ENCODE measurements at places on chromosomes 12 and 14.

GRCh38 chr12:7899755-7900154 lies 27.0 kb upstream of the SLC2A14 start:
- DNase-seq, result no peak

GRCh38 chr12:26867080-26867479 lies 34.1 kb upstream of the ITPR2 start:
- no peak for DNase-seq

DNA sequence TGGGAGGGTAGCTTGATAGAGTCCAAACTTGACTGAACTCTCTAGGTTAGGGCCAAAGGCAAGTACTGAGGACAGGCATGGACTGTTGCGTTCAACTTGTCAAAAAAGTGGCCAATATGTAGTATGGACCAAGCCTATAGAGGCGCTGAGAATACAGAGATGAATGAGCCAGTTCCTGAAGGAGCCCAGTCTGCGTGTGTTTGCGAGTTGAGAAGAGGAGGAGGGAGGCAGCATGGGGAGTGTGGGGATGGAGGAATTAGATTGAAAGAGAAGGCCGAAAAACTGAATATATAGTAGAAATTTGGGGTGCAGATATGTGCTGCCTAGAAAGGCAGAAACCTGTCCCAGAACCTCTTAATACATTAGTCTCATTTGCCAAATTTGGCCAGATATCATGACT lies 412.4 kb downstream of the PCNX1 start:
- DNase-seq, result peak; percentile 35

GRCh38 chr12:116595186-116595585 lies 36.0 kb downstream of the MAP1LC3B2 start:
- DNase-seq, result no peak

GRCh38 chr12:49972129-49972528 lies 618 bp upstream of the AQP6 start:
- DNase-seq, result no peak

DNA sequence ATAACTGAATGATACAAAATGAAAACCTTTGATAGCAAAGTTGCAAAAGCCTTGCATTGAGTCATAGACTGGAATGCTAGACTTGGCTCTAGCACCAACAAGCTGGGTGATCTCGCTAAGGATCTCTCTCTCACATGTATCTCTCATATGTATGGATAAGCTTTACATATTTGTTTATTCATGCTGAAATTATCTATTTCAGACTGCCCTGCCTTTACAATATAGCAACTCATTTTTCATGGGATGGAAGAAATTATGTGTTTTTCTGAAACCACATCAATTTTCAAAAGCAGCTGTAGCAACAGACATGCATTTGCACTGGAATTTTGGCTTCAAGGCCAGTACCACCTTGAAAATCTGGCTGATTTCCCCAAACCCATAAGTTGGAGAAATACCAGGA lies 11.4 kb downstream of the RERG start:
- no peak for DNase-seq

- no peak for DNase-seq
These were observed 228.6 kb upstream of the RTL1 start for GRCh38 chr14:101132051-101132571.

DNA sequence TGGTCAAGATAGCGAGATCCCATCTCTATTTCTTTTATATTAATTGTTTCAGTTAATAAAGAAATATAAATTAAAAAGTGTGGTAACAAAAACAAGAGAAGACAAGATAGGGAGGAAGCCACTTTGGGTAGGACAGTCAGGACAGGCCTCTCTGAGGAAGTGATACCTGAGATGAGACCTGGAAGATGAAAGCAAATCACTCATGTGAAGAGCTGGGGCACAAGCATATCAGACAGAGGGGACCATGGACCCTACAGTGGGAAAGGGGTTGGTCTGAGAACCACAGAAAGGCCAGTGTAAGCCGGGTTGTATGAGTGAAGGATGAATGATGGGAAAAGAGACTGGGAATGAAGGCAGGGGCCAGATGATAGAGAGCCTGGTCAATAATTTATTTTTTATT lies 1.8 kb upstream of the MED6 start:
- DNase-seq, result no peak

DNA sequence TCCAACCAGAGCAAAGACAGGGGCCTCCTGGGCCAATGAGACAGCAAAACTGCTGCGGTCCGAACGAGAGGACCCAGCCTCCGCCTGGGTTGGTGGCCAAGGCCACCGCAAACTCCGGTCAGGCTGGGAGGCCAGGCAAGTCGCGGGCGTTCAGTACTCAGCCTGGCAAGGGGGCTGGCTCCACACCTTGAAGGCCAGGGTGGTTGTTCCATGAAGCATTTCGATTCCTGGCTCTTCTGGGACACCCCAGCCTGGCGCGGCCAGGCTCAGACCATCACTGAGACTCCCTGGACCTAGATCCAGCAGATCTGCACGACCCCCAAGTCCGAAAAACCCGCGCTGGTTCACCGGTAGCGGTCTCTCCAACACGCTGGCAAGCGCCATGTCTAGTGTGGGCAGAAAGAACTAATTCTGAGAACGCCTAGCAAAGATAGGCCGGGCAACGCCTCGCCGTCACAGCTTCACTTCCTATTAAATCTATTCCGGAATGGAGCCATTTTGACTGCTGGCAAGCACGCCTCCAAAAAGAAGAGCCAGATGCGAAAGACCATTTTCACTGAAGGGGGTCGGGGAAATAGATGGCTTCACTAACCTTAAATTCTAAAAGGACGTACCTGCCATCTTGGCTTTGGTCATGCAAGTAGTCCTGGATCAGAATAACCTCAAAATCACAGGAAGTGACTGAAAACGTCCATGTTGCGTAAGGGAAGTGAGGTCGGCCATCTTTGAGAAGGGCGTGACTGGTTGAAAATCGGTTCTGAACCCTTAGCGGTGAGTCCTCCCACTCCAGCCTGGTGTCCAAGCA lies at the start of gene PSMB5:
Gene PSMB5 (minus strand): TSS at position 403 of the 805 bp plus-strand sequence. CDS start 19 bp downstream, at position 384.
- DNase-seq, result peak; percentile 95

- DNase-seq, result no peak
These were observed 46.7 kb downstream of the GXYLT1 start for GRCh38 chr12:42097971-42098370.

Measured in neural progenitor cell (in vitro differentiated cells).